ENCODE measurements at places on chromosomes 3 and 15.

GRCh38 chr3:61674596-61674995, 113.2 kb downstream of the PTPRG start:
- DNase-seq = no peak

DNA sequence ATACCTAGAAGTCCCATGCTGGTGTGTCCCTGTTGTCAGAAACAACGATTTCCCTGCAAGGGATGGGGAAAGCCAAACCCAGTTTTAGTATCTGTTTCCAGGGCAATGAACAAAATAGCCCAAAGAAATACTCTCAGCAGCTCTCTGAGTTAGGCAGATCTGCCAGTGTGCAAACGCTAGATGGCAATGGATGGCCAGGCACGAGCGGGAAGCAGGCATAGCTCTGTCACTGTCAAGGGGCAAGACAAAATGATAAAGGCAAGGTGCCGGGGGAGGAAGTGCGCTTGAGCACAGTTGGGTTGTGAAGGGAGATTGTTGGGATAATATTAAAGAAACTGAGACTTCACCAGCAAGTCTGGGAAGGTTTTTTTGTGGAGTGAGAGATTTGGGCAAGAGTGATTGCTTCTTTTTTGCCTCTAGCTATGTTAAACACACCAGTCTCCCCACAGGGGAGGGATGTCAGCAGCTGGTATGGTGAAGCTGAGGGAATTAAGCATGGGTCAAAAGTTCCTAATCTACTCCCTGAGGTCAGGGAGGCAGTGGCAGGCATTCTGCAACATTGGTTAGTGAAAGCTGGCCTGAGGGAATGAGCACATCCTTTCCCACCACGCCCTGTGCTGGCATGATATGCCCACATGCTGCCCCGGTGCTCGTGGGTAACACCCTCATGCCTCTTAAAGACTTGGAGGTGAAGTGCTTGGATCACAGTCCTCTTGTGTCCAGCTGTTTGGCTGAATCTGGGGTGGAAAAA, 117.5 kb downstream of the PDCD6IP start:
- DNase-seq = no peak

- no peak for DNase-seq
Observed at GRCh38 chr3:119795849-119796248, 13.9 kb downstream of the NR1I2 start.

GRCh38 chr15:92670621-92671020, 15.0 kb upstream of the FAM174B start:
- DNase-seq = no peak

DNA sequence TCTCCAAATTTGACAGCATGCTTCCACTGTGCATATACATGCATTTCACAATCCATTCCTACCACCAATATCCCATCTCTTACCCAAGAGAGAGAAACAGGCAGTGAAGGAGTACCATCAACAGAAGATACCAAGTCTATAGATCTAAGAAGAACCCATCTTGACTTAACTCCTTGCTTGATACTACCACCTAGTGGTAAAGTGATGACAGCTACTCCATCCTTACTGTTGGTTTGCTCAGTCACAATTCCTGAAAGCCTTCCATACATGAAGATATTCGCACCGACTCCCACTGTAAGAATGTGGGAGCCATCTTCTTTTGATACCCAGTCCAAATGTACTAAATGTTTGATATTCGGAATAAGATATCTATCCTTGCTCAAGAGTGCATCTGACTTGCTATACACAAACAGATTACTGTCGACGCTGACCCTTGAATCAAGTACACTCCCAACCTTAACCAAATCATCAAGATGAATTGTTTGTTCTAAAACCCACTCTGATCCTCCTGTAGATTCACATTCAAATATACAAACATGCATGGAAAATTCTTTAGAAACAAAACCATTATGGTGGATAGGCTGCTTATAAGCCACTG, 123.1 kb downstream of the DMXL2 start:
- DNase-seq = no peak

DNA sequence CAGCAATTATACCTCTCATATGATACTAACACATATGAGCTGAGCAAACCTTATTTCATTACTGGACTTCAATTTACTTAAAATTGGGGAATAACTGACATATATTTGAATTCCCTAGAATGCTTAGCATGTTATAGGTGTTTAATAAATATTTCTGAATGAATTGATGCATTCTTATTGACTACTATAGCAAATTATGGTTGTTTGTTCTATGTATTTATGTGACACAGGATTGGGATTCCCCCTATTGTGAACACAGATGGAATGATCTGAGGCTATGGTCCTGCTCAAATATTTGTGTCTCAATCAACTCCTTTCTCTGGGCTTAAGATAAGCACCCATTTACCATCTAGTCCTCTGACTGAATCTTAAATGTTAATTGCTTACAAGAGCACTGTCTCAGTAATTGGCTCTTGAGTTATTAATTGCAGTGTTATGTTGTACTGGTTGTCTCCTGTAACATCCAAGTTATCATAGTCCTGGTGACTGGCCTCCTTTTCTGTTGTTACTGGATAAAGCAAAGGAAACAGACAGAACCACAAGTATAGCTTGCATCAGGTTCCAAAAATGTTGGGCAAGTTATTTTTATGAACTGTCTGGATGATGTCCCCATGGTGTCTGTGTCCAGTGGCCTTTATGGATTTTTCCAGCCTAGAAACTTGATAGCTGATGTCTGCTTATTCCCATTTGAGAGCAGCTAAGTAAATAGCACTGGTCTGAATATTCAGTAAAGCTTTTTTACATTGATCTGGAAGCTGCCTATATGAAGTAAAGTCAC, 2.3 kb upstream of the UACA start:
- no peak for DNase-seq

DNA sequence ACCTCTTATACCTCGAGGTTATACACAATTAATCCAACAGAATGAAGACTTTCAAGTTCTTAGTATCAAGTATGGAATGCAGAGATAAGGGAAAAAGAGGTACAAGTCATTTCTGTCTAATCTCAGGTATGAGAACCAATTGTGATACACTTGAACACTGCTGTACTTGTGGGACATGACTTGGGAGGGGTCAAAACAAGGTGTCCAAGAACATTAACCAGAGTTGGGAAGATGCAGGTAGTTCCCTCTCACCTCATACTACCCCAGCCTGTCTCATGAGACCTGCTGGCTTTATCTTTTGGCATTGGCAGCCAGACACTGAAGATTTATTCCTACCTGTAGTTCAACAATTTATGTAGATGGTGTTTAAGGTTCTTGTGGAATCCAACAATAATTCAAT, 209.7 kb downstream of the NR1D2 start:
- no peak for DNase-seq

DNA sequence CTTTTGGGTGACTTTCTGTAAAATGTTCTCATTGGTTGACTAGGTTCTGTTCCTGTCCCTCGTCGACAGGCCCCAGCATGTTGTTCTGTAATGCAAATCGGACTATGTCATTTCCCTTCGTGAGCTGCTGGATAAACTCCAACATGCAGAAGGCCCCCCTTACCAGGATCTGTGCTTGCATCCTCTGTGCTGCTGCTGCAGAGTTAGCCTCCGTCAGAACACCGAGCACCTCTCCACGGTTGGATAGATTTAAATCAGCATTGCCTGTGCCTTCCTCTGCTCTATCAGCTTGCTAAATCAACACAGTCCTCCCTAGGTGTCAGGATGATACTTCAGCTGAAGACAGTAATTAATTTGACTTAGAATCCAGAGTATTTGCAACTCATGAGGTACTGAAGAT, 12.7 kb upstream of the MINDY4B start:
- no peak for DNase-seq

- no peak for DNase-seq
Observed at GRCh38 chr3:81910244-81910852, 148.9 kb upstream of the GBE1 start.

- no peak for DNase-seq
Observed at GRCh38 chr3:130851277-130851676, 42.6 kb upstream of the ATP2C1 start.

- DNase-seq = no peak
Observed at GRCh38 chr15:56390739-56391267, 25.6 kb downstream of the TEX9 start.

- no peak for DNase-seq
Observed at GRCh38 chr3:5026046-5026362, 46.8 kb downstream of the BHLHE40 start.

DNA sequence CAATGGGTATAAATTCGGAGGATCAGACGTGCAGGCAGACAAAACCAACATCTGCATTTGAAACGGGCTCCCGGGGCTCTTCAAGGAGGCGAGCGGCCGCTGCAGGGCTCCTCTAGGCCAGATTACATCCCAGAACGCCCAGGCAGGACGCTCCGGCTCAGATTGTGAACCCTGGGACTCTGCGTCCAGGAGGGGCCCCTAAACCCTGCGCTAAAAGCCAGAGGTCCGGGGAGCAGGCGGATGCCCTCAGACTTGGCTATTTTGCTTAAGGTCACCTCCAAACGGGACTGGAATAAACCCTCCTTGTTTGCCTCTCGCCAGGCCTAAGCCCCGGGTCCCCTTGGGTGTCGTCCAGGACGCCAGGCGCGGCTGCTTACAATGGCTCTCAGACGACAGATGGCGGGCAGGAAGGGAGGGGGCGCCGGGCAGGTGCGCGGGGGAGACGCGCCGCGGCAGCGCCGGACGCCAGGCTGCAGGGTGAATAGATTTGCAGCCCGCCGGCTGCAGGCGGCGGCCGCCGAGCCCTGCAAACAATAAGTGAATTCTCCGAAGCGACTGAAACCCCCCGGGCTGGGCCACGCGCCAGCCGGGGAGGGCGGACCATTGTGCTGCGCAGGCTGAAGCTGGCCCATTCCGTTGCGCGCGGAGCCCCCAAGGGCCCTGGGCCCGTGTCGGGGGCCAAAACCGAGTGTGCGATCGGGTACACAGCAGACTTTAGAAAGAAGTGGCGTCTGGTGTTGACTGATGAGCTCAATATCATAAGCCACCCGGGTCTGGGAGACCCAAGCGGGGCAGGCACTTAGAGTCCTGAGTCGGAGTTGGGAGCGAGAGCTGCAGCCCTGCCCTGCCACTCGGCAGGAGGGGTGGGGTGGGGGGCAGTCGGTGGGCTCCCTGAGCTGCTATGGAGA, 32.3 kb upstream of the AMOTL2 start:
- DNase-seq = no peak

DNA sequence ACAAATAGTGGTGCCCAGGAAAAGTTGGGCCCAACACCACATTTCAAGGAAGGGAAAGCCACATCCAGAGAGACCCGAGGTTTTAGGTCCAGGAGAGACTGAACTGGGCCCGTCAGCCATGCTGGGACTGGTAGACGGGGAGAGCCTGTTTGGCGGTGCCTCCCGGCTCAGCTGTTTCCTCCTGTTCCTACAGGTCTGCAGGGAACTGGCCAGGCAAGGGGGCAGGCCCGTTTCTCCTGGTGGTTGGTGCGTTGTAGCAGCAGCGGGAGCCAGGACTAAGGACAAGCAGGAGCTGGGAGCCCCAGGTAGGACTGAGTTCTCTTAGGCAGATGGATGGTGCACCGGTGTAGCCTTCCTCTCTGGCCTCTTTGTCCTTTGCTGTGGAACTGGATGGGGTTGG, 3.9 kb downstream of the PRKCD start:
- no peak for DNase-seq

- no peak for DNase-seq
Observed at GRCh38 chr15:58590926-58591325, 158.6 kb downstream of the ADAM10 start.

DNA sequence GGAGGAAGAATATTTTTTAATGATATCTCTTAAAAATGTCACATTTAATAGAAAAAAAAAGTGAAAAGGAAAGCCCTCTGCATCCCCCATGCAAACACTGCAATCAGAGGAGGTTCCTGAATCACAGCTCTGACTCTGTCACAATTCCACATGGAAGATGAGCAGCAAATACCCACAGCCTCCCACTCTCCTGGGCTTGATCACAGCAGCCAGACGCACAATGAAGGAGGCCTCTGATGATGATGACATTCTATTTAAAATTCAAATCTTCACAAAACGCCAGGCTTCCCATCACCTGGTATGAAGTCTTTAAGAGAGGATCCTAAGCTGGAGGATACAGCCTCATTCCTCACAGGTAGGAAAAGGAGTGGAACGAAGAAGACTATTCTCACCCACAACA, 9.1 kb upstream of the DIS3L start:
- DNase-seq = no peak

- DNase-seq = no peak
Observed at GRCh38 chr3:124846189-124846588, 41.0 kb downstream of the ITGB5 start.

GRCh38 chr3:177589911-177590381, 392.7 kb upstream of the TBL1XR1 start:
- no peak for DNase-seq

GRCh38 chr15:35448294-35448693, 97.7 kb downstream of the DPH6 start:
- no peak for DNase-seq

GRCh38 chr3:79285380-79285779, 482.4 kb downstream of the ROBO1 start:
- DNase-seq = no peak

DNA sequence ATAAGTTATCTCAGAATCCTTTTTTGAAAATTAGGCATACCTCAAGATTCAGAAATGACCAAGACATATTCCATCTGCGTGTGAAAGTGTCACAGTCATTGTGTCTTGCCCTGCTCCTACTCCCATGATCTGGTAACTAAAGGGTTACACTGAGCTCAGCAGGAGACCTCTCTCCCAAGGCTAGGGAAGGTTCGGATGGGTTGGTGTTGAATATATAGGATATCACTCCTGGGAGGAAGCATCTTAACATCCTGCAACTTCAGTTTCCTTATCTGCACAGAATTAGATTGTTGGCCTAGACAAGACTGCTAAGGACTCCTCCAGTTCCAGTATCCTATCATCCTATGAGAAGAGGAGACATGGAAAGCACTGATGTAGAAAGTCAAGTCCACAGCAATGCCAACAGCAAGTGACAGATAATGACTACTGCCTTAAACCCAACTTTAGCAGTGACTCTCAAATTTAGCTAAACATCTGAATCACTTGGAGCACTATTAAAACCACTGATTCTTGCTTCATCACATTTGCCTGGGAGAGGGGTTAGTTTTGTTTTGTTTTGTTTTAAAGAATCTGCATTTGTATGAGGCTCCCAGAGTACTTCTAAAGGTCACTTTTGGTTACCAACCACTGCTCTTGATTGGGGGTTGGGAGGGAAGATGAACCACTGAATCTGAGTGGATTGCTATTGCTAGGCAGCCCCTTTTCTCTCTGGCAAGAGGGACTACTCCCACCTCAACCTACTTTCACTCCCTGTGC, 9.7 kb downstream of the ADAMTS9 start:
- no peak for DNase-seq
